ENCODE measurements at places on chromosomes 3 and 15. TPM values are rescaled to one million over a fixed set of nuclear protein-coding genes. Genes with fewer than 3 reads are reported as not detected.

DNA sequence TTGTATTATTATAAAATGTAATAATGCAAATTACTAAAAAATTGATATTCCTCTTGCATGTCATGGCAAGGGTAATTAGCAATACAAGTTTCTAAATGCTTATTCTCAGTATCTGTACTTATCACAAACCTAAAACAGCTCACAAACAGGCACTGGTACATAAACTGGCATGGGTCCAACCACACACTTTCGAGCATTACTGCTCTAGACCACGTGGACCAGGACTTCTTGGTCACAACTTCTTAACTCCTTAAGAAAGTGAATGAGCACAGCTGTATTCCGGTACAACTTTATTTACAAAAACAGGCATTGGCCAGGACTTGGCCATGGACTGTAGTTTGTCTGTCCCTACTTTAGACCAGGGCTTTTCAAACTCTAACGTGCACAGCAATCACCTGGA is 173.3 kb downstream of the SUCLG2 start:
- no peak for DNase-seq

- no peak for DNase-seq
Observed at GRCh38 chr15:69400850-69401249, 13.3 kb upstream of the KIF23 start.

DNA sequence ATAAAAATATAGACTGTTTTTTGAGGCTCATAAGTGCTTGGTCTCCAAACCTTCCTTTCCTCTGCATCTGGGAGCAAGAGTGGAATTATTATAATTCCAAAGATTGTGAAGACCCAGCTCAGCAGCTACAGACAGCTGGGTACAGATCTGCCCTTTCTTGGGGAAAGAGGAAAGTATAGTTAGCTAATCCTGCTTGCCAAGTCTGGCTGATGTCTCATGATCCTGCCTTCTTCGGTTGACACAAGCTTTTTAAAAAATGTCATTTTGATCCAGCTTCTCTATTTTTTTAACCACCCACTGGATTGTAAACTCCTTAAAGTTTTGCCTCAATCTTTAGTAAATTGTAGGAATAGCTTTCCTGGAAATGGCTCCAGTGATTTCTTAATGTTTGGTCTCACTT is 181.1 kb downstream of the LRTM1 start:
- DNase-seq, result no peak

GRCh38 chr15:42716125-42716524 is 20.8 kb downstream of the CDAN1 start:
- DNase-seq, result no peak

- no peak for DNase-seq
Observed at GRCh38 chr15:28904541-28905315, 19.0 kb downstream of the APBA2 start.

DNA sequence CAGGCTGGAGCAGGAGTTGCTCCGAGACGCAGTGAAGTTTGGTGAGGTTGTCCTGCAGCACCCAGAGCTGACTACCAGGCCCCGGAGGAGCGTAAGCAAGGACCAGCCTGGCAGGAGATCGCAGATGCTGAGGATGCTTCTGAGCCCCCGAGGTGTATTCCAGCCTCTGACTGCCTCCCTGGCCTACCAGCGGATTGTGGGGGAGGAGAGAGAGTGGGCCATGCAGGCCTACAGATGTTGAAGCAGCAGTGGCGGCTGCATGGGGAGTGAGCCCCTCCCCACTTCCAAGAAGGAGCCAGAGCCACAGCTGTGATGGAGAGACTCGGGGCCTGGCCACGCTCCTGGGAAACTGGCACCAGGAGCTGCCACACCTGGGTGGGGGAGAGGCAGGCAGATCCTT is 302.5 kb upstream of the PROK2 start:
- no peak for DNase-seq

The PIGZ gene
- 0.23 TPM for total RNA-seq

The GPR62 gene
- not detected for total RNA-seq

All from Daoy (cell line).